ENCODE measurements at places on chromosomes 5 and 9. TPM values are rescaled to one million over a fixed set of nuclear protein-coding genes. Genes with fewer than 3 reads are reported as not detected.

GRCh38 chr5:143679777-143680176, 132.2 kb upstream of the HMHB1 start:
- no peaks in the 10 kb centered on the region for H3K36me3 ChIP-seq
- H3K27ac ChIP-seq, result no peak overlapping the region
- peak; percentile 80 for DNase-seq

DNA sequence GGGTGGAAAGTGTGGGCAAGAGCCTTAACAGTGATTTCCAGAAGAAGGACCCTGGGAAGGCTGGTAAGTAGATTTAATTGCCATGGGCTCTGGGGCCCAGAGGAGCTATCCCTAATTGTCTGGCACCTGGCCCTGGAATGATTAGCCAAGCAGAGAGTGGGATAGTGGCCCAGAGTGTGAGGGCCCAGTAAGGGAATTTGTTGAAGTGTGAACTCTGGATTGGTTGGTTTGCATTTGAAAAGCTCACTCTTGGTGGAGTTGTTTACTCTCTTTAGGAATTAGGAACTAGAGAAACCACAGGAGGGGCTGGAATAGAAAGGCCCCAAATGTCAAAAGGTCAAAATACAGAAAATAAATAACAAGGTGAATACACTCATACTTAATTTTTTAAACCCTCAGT, 207.1 kb downstream of the GABRG2 start:
- DNase-seq, result no peak
- H3K36me3 ChIP-seq, result no peaks in the 10 kb centered on the region
- H3K4me3 ChIP-seq, result no peak overlapping the region

DNA sequence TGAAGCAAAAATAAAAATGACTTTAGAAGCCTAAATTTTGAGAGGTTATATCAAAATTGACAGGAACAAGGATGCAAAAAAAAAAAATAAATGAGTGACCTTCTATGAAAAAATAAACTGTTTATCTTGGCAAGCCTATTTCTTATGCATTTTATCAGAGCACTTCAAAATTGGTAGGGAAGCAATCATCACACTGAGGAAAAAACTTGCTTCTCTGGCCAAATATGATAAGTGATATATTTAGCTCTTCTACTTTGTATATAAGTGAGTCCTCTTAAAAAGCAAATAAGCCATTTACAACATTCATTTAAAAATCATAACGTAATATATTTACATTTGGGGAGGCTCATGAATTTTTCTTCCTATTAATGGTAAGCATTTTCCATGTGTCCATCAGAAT, 287.1 kb downstream of the FBXL17 start:
- H3K4me1 ChIP-seq, result no peaks in the 10 kb centered on the region
- no peaks in the 10 kb centered on the region for H3K27me3 ChIP-seq
- no peaks in the 10 kb centered on the region for H3K36me3 ChIP-seq

DNA sequence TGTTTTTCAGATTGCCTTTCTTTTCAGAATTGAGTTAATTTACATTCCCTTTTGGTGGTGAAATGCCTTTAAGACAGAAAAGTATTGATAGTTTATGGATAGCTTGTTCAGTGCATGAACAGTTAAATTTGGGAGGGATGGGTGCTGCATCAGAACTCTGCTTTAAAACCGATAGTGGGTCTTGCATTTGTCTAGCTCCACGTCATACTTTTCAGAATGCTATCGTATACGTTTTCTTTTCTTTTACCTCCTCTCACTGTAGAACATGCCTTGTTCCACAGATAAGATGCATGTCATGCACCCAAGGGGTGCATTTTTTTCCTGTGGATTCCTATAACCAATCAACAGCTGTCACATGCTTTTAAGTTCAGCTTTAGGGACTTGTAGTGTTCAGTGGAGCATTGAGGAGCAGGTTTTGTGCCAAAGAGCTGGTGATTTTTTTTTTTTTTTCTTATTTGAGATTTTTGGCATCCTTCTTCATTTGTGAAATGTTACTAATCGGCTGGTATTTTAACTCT, 2.3 kb downstream of the SLC44A1 start:
- DNase-seq, result no peak
- H3K4me3 ChIP-seq, result peak overlapping the region; percentile 87
- H3K36me3 ChIP-seq, result no peaks in the 10 kb centered on the region
- H3K4me1 ChIP-seq, result peaks cover 11% of the 10 kb centered on the region
- H3K27ac ChIP-seq, result no peak overlapping the region
- no peaks in the 10 kb centered on the region for H3K27me3 ChIP-seq

DNA sequence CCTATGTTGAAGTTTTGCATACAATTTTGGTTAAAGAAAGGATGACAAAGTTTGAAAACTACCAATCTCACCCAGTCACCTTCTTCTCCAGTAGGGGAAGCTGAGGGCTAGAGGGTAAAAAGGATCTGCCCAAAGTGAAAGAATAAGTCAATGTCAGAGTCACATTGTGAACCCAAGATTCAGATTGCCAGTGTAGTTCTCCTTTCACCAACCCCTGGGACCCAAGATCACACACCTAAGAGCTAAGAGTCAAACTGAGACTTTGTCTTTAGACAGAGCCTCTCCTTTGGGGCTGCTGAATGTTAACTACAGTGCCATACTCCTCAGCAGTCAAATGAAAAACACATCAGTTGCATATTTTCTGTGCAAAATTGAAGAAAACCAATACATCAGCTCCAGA, 210.6 kb downstream of the ATP10B start:
- H3K27ac ChIP-seq, result no peak overlapping the region
- no peaks in the 10 kb centered on the region for H3K4me1 ChIP-seq
- DNase-seq, result no peak
- no peak overlapping the region for H3K4me3 ChIP-seq

- H3K27ac ChIP-seq, result no peak overlapping the region
- H3K36me3 ChIP-seq, result no peaks in the 10 kb centered on the region
- H3K27me3 ChIP-seq, result peaks cover 15% of the 10 kb centered on the region
- no peaks in the 10 kb centered on the region for H3K4me1 ChIP-seq
- no peak overlapping the region for H3K4me3 ChIP-seq
- peak; percentile 57 for DNase-seq
These were observed 60.7 kb downstream of the HRH2 start for GRCh38 chr5:175718401-175719108.

GRCh38 chr9:33129886-33130881, 37.0 kb downstream of the B4GALT1 start:
- H3K36me3 ChIP-seq, result peaks cover 13% of the 10 kb centered on the region
- H3K4me3 ChIP-seq, result peak overlapping the region; percentile 22
- peak; percentile 73 for DNase-seq
- no peaks in the 10 kb centered on the region for H3K27me3 ChIP-seq

GRCh38 chr5:83364312-83365299, 106.9 kb upstream of the VCAN start:
- DNase-seq, result no peak
- H3K27ac ChIP-seq, result no peak overlapping the region

DNA sequence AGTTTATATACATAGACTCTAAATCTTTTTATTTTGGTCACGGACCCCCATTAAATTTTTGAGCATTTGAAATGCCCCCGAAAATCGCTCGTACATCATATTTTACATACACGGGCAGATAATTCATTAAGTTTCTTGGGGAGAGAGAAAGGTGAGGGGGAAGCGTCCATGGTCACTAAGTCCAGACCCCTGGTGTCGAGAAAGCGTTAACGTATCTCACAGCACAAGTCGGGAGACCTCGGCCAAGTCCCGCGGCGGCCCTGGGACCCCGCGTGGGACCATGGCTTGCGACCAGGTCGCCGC, 794 bp downstream of the PTBP3 start:
- peaks cover 22% of the 10 kb centered on the region for H3K4me1 ChIP-seq
- peak overlapping the region; percentile 98 for H3K4me3 ChIP-seq
- DNase-seq, result no peak
- peak overlapping the region; percentile 78 for H3K27ac ChIP-seq

- H3K27me3 ChIP-seq, result peaks cover 77% of the 10 kb centered on the region
- no peaks in the 10 kb centered on the region for H3K36me3 ChIP-seq
- H3K27ac ChIP-seq, result no peak overlapping the region
- H3K4me3 ChIP-seq, result no peak overlapping the region
These were observed 178.9 kb upstream of the SPEF2 start for GRCh38 chr5:35438786-35439185.

- H3K36me3 ChIP-seq, result no peaks in the 10 kb centered on the region
- H3K4me1 ChIP-seq, result peaks cover 37% of the 10 kb centered on the region
- H3K4me3 ChIP-seq, result no peak overlapping the region
- H3K27ac ChIP-seq, result peak overlapping the region; percentile 55
These were observed 89.3 kb downstream of the FEM1C start for GRCh38 chr5:115455301-115455707.

- H3K27me3 ChIP-seq, result no peaks in the 10 kb centered on the region
- no peak overlapping the region for H3K4me3 ChIP-seq
- no peak overlapping the region for H3K27ac ChIP-seq
These were observed 150.6 kb upstream of the IQGAP2 start for GRCh38 chr5:76252437-76252836.

DNA sequence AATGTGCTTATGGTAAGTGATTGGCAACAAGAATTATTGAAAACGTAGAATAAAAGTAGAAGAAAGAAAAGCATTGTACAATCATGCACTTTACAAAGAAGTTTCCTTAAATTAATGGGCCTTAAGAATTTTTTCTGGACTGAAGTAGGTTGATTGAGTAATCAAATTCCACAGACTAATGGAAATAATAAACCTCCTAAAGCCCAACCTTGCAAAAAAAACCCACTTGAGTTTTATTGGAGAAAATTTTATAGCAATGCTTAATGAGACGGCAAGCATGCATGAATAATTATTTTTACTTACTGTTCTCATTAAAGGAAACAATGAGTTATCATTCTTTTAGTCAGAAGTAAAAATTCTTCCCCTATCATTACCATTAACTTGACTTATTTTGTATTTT, 676.1 kb upstream of the C9orf72 start:
- no peak overlapping the region for H3K4me3 ChIP-seq
- H3K4me1 ChIP-seq, result no peaks in the 10 kb centered on the region
- no peaks in the 10 kb centered on the region for H3K27me3 ChIP-seq
- no peak overlapping the region for H3K27ac ChIP-seq
- DNase-seq, result no peak

DNA sequence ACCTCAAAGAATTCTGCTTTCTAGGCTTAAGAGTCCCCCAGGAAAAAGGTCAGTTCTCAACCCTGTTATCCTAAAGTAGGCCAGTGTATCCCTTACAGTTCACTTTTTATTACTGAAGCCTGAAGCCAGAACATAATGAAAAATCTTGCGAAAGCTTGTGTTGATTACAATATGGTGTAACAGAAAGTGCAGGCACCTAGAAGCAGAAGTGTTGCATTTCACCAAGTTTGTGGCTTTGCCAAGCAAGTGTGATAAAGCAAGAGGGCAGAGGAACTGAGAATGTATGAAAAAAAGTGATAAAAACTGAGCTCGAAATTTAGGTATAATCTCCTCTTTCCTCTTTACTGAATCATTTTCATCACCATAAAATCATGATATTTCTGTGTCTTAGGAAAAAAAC, 26.2 kb downstream of the AGTPBP1 start:
- H3K36me3 ChIP-seq, result no peaks in the 10 kb centered on the region
- no peak overlapping the region for H3K27ac ChIP-seq
- H3K27me3 ChIP-seq, result no peaks in the 10 kb centered on the region
- H3K4me1 ChIP-seq, result no peaks in the 10 kb centered on the region

- no peak for DNase-seq
- no peak overlapping the region for H3K4me3 ChIP-seq
- no peaks in the 10 kb centered on the region for H3K36me3 ChIP-seq
- no peaks in the 10 kb centered on the region for H3K27me3 ChIP-seq
These were observed 83.3 kb downstream of the MLLT3 start for GRCh38 chr9:20538956-20539355.

GRCh38 chr5:99005506-99005905, 76.7 kb upstream of the CHD1 start:
- H3K36me3 ChIP-seq, result no peaks in the 10 kb centered on the region
- no peaks in the 10 kb centered on the region for H3K27me3 ChIP-seq
- DNase-seq, result no peak
- no peak overlapping the region for H3K27ac ChIP-seq
- H3K4me3 ChIP-seq, result no peak overlapping the region

DNA sequence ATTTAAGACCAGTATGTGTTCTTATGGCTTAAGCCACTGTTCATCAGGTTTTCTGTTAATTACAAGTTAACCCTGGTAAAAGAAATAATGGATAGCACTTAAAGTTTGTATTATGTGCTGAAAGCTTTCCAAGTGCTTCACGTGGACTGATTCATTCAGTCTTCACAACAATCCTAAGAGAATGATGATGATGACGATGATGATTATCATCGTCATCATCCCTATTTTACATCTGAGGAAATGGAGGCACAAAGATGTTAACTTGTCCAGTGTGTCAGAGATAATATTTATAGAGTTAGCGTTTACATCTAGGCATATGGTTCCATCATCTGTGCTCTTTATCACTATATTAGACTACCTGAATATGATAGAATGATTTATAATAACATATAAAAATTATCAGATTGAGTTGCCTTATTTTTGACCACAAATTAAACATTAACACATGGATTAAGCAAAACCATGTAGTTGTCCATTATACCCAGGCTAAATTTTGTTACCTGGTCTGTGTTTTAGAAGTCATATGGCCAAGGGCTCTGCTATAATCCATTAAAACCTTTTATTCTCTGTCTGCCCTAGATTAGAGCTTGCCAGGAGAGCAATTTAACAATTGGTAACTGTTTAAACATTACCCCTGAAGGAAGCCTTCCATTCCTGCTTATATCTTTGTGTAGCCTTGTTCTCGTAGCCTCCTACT, 102.3 kb upstream of the MAP3K1 start:
- no peak overlapping the region for H3K4me3 ChIP-seq
- H3K36me3 ChIP-seq, result no peaks in the 10 kb centered on the region
- H3K27ac ChIP-seq, result no peak overlapping the region
- no peak for DNase-seq

DNA sequence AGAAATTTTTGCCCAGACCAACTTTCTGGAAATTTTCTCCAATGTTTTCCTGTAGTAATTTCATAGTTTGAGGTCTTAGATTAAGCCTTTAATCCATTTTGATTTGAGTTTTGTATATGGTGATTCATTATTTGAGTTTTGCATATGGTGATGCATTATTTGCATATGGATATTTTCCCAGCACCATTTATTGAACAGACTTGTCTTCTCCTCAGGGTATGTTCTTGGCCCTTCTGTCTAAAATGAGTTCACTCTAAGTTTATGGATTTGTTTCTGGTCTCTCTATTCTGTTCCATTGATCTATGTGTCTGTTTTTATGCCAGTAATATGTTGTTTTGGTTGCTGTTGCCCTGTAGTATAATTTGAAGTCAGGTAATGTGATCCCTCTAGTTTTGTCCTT, 139.3 kb downstream of the SLC25A46 start:
- no peaks in the 10 kb centered on the region for H3K36me3 ChIP-seq
- no peak for DNase-seq
- no peaks in the 10 kb centered on the region for H3K27me3 ChIP-seq
- H3K4me3 ChIP-seq, result no peak overlapping the region
- peaks cover 12% of the 10 kb centered on the region for H3K4me1 ChIP-seq
- no peak overlapping the region for H3K27ac ChIP-seq

- H3K27me3 ChIP-seq, result peaks cover 45% of the 10 kb centered on the region
- H3K27ac ChIP-seq, result no peak overlapping the region
- H3K4me1 ChIP-seq, result peaks cover 5% of the 10 kb centered on the region
- no peak for DNase-seq
These were observed 815 bp downstream of the PDZD2 start for GRCh38 chr5:31639481-31640411.

FOXD4L6 gene
- total RNA-seq, result not detected

LCP2 gene
- total RNA-seq, result not detected

ELP1 gene
- total RNA-seq, result 53.6 TPM

SPATA31A6 gene
- not detected for total RNA-seq

EPB41L4A gene
- total RNA-seq, result not detected

SLCO4C1 gene
- not detected for total RNA-seq

RNF183 gene
- total RNA-seq, result not detected

CTSV gene
- total RNA-seq, result 11.4 TPM

PIP5K1B gene
- total RNA-seq, result 0.29 TPM

All from PC-3 (cell line).